ENCODE measurements at places on chromosomes 7 and 10.

- DNase-seq: no peak
Measured at GRCh38 chr7:128247108-128247507, 6.0 kb downstream of the LEP start.

DNA sequence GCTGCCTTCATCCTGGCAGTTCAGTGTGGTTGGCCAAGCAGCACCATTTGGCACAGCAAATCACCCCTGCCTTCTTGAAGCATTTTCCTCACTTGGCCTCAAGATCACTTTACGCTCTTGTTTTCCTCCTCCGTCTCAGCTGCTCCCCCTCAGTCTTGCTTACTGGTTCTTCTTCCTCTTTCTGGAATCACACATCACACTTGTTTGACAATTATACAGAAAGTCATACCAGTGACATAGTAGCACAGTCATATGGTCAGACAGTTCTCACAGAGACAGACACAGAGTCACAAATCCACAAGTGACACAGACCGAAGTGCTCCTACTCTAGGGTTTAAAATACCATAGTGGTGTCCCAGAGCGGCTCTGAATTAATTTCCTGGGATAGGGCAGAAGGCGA lies 43.8 kb upstream of the ARL4A start:
- no peak for DNase-seq

- no peak for DNase-seq
Measured at GRCh38 chr7:55567571-55567970, 4.7 kb downstream of the VOPP1 start.

GRCh38 chr10:80421707-80422536 lies 13.6 kb downstream of the PRXL2A start:
- DNase-seq: peak; percentile 27

DNA sequence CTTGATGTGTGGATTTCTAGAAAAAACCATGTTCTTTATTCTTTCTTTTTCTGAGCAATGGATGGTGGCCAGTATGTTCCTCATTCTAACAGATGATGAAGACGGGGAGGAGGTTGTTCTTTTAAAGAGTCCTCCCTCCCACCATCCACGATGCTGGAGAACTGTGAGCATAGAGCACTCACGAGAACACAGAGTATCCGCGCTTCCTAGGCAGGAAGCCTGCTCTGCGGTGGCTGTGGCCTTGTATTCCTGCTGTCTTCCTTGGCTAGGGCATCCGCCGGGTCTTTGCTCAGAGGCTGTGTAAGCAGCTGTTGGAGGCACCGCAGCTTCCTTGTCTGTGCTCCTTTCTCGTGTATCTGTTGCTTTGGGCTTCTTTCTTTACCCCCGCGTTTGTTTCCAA lies 214.2 kb downstream of the CCDC3 start:
- no peak for DNase-seq

DNA sequence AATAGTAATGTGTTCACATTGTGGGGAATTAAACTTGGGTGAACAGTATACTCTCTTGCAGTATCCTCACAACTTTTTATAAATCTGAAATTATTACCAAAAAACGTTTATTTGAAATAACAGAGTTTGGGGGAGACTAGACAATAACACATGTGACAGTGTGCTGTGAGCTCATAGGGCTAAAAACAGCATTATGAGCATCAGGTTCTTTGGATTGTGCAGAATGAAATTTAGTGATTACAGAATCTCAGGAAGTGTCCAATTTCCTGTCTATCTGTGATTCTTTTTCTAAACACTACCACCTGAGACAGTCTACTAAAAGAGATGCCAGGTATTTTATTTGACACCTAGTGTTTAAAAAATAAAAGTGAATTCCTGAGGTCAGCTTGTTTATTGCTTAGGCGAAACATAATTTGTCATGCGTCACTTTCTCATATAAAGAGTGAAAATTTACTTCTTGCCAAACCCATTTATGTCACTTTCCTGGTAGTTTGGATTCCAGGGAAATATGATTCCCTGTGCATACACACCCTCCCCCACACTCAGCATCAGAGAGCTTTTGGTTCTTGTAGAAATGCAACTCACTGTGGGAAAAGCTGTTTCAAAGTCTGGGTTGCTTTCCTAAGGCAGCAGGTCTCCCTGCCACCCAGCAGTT lies 71.2 kb downstream of the AOAH start:
- DNase-seq: no peak

DNA sequence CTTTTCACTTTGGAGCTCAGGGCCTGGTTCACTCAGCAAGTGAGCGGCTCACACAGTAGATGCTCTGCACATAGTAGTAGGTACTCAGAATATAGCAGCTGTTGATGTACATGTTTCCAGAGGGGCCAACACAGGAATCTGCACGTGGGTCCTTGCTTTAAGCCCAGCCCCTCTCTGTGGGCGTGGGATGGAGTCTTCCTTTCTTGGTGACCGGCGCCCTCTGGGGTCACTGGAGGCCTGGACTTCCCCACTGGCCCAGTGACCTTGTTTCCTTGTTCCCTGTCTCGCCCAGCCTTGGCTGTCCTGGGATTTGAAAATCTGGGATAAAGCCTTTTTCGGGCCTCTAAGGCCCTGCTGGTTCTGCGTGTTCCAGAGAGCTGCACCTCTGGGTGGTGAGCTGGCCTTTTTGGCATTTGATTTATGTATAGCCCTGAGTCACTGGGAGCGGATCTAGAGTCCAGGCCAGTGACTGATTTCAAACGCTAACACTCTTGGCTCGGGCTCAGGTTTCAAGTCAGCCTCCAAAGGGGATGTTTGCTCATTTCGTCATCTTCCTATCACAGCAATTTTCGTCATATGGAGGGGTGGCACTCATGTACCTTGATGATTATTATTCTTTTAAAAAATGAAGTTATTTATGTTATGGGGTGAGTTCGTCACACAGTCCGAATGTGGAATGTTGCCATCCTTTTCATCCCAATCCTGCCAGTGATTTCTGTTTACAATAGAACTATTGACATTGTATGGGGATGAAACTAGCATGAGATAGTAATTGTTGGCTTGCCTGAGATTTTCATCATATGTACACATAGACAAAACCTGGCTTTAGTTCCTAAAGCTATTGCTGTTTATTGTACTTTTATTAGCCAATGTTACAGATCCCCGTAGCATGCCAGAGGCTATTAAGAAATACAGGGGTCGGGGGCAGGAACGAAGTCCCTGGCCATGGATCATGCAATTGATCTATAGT lies 65.5 kb downstream of the CUX1 start:
- DNase-seq: peak; percentile 64

- no peak for DNase-seq
Measured at GRCh38 chr7:84142726-84143125, 51.9 kb downstream of the SEMA3A start.

- DNase-seq: no peak
Measured at GRCh38 chr10:68796605-68797004, 30.7 kb upstream of the STOX1 start.

DNA sequence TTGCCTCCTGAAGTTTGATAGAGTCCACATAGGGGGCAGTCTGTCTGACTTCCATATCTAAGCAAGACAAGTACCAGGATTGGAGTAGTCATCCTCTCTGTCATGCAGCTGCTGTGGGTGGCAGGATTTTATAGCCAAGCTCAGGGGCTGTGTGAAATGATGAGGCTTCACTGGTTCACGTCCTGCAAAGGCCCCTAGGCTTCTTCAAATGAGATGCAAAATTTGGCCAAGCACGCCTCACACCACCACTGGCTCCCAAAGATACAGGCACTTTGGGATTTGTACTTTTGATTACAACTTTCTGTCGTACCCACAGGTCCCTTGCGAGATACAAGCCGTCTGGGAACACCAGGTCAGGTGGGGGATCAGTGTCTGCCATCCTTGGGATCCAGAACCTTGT lies 67.1 kb downstream of the WDFY4 start:
- no peak for DNase-seq

- DNase-seq: no peak
Measured at GRCh38 chr10:115402699-115403098, 309.5 kb downstream of the ATRNL1 start.

GRCh38 chr10:110534571-110534970 lies 32.9 kb upstream of the SMC3 start:
- no peak for DNase-seq

GRCh38 chr7:38512704-38513103 lies 118.5 kb downstream of the AMPH start:
- DNase-seq: no peak

- no peak for DNase-seq
Measured at GRCh38 chr10:95628786-95629185, 27.7 kb downstream of the ALDH18A1 start.

- DNase-seq: no peak
Measured at GRCh38 chr10:84194424-84195043, at the start of gene CDHR1. Gene CDHR1 (plus strand): TSS chr10:84194537. CDS start chr10:84194761, 224 bp downstream.

GRCh38 chr10:59279991-59280505 lies 82.3 kb downstream of the FAM13C start:
- DNase-seq: no peak

- no peak for DNase-seq
Measured at GRCh38 chr10:115945701-115946445, 327.1 kb downstream of the GFRA1 start.

DNA sequence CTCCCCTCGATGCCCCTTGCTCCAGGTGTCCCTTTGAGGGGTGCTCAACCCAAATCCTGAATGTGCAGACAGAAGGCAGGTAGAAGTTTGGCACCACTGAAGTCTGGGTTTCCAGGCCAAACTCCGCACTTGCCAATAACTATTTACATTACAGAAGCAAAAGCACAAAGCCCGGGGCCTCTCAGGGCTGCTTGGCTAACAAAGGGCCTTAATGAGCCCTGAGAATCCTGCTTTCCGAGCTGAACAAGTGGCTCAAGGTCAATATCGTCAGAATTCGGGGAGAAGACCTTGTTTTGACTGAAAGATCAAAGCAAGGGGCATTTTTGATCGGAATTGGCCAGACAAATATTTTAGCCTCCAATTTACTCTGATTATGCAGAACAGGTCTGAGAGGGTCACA lies 189.9 kb downstream of the HERPUD2 start:
- DNase-seq: no peak

GRCh38 chr7:35536396-35536826 lies 158.5 kb downstream of the HERPUD2 start:
- DNase-seq: no peak

DNA sequence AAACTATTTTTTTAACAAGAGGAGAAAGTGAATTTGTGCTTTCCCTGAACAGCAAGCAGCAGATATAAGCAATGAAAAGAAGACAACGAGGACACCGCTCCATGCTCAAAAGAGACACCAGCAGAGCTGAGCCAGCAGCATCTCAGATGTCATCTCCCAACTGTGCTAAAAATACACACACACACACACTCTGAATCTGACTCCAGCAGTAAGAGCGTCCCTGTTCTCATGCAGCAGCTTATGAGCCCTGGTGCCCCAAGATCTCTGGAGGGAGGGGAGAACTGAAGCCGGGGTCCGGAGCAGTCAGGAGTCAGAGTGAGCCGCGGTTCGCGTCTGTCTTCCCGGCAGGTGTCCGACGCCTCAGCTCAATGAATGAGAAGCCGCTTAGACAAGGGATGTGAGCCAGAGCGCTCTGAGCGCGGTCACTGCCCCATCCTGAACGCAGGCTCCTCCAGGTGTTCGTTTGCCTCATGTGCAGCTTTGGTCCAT lies 49.2 kb downstream of the SVIL start:
- DNase-seq: no peak

DNA sequence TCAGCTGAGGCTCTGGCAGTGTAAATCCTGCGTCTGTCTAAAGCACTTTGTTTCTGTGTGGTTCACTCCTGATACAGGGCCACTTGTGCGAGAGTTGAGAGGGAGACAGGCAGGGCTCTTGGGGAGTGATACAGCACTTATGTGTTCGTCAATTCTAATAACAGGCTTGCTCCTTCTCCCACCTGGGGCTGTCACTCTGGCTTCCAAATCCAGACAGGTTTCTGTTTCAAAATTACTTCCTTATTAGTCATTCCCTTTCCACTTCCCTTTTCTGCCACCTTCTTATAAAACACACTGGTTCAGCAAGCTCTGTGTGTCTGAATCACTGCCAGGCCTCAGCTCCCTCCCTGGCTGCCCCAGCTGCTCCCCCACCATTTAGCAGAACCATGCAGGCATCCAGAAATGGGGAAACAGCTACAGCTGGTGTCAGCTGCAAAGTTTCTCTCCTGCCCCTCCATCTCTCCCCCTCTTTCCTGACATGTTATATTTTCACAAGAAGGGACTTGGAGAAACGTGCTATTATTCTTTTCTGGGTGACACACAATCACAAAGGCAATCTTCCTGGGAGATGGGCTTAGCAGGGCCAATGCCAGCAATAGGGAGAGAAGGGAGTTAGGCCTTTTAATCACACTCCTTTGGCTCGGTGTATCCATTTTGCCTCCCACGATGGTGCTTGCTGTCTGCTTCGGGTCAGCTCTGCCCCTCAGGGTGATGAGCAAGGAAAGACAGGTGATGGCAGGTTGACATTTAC lies 58.4 kb upstream of the ZNRF2 start:
- peak; percentile 67 for DNase-seq

DNA sequence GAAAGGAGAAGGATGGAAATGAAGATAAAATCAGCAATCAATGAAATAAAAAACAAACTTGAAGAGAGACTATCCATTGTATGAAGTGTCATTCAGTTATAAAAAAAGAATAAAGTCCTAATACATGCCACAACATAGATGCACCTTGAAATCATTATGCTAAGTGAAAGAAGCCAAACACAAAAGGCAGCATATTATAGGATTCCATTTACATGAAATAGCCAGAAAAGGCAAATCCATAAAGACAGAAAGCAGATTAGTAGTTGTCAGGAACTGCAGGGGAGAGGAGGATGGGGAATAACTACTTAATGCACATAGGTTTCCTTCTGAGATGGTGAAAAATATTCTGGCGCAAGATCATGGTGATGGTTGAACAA lies 6.6 kb upstream of the PON1 start:
- DNase-seq: no peak

- DNase-seq: no peak
Measured at GRCh38 chr7:25171071-25171470, 46.0 kb upstream of the CYCS start.

- DNase-seq: peak; percentile 87
Measured at GRCh38 chr7:55572378-55573233, at the start of gene VOPP1. Gene VOPP1 (minus strand): TSS chr7:55572502. CDS start chr7:55572324, 178 bp downstream.

- no peak for DNase-seq
Measured at GRCh38 chr10:1198453-1199344, 142.5 kb downstream of the WDR37 start.

Data from OCI-LY7 (cell line).